Naive thymus-derived CD8-positive, alpha-beta T cell (primary cell): ENCODE measurements at places on chromosomes 13 and 19. TPM values are rescaled to one million over a fixed set of nuclear protein-coding genes. Genes with fewer than 3 reads are reported as not detected.

DNA sequence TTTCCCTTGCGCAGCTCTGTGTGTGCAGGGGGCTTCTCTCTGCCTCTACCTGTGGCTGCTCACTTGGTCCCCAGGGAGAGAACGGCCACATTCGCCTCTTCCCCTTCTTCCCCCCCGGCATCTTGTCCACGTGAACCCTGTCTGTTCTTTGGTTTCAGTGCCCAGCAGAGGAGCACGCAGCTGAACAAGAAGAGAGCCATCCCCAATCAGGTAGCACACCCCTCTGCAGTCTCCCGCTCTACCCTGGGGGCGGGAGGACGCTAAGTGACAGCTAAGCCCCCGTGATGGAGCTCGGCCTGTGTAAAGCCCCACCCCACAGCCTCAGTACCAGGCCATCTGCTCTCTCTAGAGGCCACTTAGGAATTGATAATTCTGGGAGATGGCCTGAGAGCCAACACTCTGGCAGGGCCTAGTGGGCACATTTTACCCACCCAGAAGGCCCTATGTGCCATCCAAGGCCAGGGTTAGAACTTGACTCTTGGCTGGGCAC, 30.2 kb downstream of the TMED1 start:
- H3K4me1 ChIP-seq = peaks cover 23% of the 10 kb centered on the region
- H3K36me3 ChIP-seq = peaks cover 60% of the 10 kb centered on the region
- H3K4me3 ChIP-seq = no peak overlapping the region
- no peak for DNase-seq

GRCh38 chr13:46473806-46474205, 79.2 kb upstream of the LRCH1 start:
- DNase-seq = no peak
- H3K27me3 ChIP-seq = no peaks in the 10 kb centered on the region
- no peaks in the 10 kb centered on the region for H3K36me3 ChIP-seq

- peaks cover 6% of the 10 kb centered on the region for H3K36me3 ChIP-seq
- H3K27ac ChIP-seq = no peak overlapping the region
- H3K27me3 ChIP-seq = peaks cover 25% of the 10 kb centered on the region
- no peak overlapping the region for H3K4me3 ChIP-seq
Measured at GRCh38 chr13:110396476-110396875, 89.4 kb downstream of the COL4A2 start.

DNA sequence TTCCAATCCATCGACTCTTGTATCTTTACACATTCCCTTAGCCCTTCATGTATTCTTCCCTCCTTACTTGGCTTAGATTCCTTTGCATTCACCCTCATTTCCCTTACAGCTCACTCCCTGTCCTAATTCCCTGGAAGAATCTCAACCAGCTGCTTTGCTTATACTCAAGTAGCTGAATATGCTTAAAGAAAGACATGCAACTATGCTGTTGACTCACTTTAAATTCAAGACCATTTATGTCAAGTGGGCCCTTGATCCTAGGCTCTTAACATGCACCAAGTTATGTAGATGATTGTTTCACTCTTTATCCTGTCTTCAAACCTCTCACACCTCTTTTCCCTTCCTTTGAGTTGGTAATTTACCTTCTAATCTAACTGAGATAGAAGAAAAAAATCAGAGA, 7.4 kb downstream of the CCDC122 start:
- DNase-seq = no peak
- no peak overlapping the region for H3K4me3 ChIP-seq
- H3K36me3 ChIP-seq = peaks cover 9% of the 10 kb centered on the region
- no peak overlapping the region for H3K27ac ChIP-seq
- no peaks in the 10 kb centered on the region for H3K27me3 ChIP-seq

GRCh38 chr13:35768551-35768950, 292.1 kb upstream of the MAB21L1 start:
- no peak overlapping the region for H3K27ac ChIP-seq
- no peak overlapping the region for H3K4me3 ChIP-seq
- peaks cover 10% of the 10 kb centered on the region for H3K27me3 ChIP-seq
- no peaks in the 10 kb centered on the region for H3K36me3 ChIP-seq
- no peak for DNase-seq

- H3K36me3 ChIP-seq = no peaks in the 10 kb centered on the region
- H3K27me3 ChIP-seq = peaks cover 2% of the 10 kb centered on the region
- no peak overlapping the region for H3K27ac ChIP-seq
- no peaks in the 10 kb centered on the region for H3K4me1 ChIP-seq
Measured at GRCh38 chr13:42001580-42001979, 40.7 kb upstream of the VWA8 start.

DNA sequence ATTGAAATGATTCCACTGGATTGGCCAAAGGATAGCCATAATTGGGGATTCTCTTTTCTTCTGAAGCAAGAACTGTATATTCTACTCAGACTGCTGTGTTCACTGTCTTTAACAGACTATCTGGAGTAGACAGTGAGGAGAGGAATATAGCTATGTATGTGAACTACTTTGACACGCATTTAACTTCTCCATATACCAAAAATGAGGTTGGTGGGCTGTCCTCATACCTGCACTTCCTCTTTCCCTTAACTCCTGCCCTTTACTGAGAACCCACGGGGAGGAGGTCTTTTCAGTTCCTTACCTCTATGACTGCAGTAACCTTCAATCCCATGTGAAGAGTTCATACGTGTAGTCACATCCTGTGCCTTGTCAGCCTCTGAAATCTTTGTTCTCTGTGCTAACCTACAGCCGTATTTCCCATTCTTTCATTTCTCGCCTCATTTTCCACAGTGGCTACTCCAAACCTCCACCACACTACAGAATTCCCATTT, 305.8 kb downstream of the MTUS2 start:
- H3K27ac ChIP-seq = no peak overlapping the region
- DNase-seq = no peak
- no peaks in the 10 kb centered on the region for H3K36me3 ChIP-seq
- H3K27me3 ChIP-seq = no peaks in the 10 kb centered on the region
- no peak overlapping the region for H3K4me3 ChIP-seq

- DNase-seq = no peak
- no peaks in the 10 kb centered on the region for H3K4me1 ChIP-seq
- H3K36me3 ChIP-seq = no peaks in the 10 kb centered on the region
- no peaks in the 10 kb centered on the region for H3K27me3 ChIP-seq
- no peak overlapping the region for H3K4me3 ChIP-seq
Measured at GRCh38 chr13:72025836-72026235, 158.8 kb upstream of the DACH1 start.

- H3K4me3 ChIP-seq = no peak overlapping the region
- no peaks in the 10 kb centered on the region for H3K36me3 ChIP-seq
- peaks cover 9% of the 10 kb centered on the region for H3K4me1 ChIP-seq
- no peak for DNase-seq
- H3K27me3 ChIP-seq = peaks cover 60% of the 10 kb centered on the region
- no peak overlapping the region for H3K27ac ChIP-seq
Measured at GRCh38 chr19:35879068-35879467, 10.7 kb downstream of the APLP1 start.

GRCh38 chr19:19594381-19594780, 24.1 kb downstream of the PBX4 start:
- DNase-seq = no peak
- H3K4me1 ChIP-seq = peaks cover 55% of the 10 kb centered on the region
- H3K27ac ChIP-seq = peak overlapping the region; percentile 18
- H3K4me3 ChIP-seq = no peak overlapping the region
- peaks cover 4% of the 10 kb centered on the region for H3K36me3 ChIP-seq
- no peaks in the 10 kb centered on the region for H3K27me3 ChIP-seq

LAIR2 gene
- total RNA-seq = not detected

ZNF865 gene
- total RNA-seq = 21.6 TPM

DNA sequence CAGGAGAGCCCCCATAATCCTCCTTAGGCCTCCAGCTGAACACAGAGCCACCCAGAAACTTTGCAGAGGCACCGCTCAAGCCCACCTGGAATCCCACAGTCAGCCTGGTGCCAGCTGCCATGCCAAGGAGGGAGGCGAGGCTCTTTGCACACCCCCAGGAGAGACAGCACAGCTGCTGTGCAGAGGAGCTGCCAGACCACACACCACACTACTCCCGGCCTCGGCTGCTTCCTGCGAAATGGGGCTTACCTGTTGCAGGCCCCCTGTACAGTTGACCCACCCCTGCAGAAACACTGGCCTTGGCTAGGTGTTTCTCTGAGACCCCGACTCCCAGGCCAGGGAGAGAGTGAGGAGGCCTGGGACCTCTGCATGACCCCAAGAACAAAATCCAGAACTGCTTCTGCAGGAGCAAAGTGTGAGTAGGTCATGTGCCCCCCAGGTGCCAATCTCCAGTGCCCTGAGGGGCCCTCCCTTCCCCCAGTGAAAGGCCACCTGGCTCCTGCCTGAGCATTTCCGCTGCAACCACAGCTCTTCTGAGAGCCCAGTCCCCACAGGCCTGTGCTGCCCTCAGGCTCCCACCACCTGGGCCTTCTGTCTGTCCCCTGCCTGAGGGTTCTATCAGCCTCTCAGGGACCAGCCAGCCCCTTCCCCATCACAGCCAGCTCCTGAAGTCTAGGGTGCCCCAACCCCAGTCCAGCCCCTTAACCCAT, 580.4 kb downstream of the UQCRFS1 start:
- no peak for DNase-seq
- no peaks in the 10 kb centered on the region for H3K27me3 ChIP-seq
- peak overlapping the region; percentile 29 for H3K27ac ChIP-seq
- no peak overlapping the region for H3K4me3 ChIP-seq
- peaks cover 12% of the 10 kb centered on the region for H3K4me1 ChIP-seq
